ENCODE measurements at places on chromosomes 3 and 15.

DNA sequence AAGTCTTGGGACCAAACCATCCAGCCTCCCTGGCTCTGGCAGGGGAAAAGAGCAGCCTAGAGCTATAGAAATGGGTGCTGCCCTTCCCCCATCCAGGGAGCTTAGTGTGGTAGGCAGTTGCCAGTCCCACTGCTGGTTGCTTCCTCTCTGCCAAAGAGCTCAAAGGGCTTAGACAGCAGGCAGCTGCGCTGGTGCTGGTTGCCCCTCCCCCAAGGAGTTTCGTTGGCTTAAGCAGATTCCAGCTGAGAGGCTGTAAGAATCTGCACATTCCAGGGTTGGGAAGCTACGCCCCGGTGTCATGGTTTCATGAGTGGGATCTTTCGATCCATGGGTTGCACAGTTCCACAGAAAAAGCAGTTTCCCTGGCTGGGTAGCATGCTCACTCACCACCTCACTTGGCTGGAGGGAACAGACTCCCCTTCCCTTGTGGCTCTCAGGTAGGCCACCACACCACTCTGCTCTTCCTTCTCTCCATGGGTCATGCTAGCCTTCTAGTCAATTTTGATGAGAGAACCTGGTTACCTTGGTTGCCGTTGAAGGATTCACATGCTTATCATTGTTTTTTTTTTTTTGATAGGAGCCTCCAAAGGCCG lies 195.1 kb downstream of the EPHA6 start:
- DNase-seq, result no peak

DNA sequence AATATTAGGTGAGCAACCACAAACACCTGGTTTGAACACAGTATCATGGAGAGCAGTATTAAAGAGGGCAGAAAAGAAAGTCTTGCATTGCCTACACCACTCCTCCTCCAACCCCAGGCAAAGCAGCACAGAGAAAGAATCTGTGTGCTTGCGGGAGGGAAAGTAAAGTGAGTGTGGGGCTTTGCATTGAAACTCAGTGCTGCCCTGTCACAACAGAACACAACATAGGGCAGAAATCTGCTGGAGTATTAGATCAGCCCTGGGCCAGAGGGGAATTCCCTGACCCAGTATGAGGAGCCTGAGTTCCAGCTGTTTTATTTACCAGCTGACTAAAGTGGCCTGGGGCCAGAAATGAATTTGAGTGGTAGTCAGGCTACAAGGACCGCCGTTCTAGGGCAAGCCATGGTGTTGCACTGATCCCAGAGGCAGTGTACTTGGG lies 75.5 kb downstream of the SPATA16 start:
- no peak for DNase-seq

DNA sequence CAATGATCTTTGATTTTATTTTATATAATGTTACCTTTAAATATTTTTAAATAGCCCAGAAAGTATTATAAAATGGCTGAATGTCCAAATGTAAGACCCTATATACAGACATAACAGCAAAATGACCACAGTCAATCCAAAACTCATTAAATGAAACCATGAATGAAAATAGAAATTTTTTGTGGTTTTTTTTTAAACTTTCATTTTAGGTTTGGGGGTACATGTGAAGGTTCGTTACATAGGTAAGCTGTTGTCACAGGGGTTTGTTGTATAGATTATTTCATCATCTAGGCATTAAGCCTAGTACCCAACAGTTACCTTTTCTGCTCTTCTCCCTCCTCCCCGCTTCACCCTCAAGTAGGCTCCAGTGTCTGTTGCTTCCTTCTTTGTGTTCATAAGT lies 108.8 kb downstream of the FAIM start:
- no peak for DNase-seq

- DNase-seq, result peak; percentile 15
Measured at GRCh38 chr3:52528586-52529375, 4.9 kb downstream of the NT5DC2 start.

All from uterus (tissue), 4 donors.